ENCODE measurements at places on chromosomes 1 and 21.

- DNase-seq, result no peak
Measured at GRCh38 chr1:149936170-149936991, at the start of gene MTMR11. MTMR11 (minus strand) TSS chr1:149936879; CDS start chr1:149936647, 232 bp downstream.

- DNase-seq, result no peak
Measured at GRCh38 chr1:7642781-7643529, 128.1 kb upstream of the VAMP3 start.

DNA sequence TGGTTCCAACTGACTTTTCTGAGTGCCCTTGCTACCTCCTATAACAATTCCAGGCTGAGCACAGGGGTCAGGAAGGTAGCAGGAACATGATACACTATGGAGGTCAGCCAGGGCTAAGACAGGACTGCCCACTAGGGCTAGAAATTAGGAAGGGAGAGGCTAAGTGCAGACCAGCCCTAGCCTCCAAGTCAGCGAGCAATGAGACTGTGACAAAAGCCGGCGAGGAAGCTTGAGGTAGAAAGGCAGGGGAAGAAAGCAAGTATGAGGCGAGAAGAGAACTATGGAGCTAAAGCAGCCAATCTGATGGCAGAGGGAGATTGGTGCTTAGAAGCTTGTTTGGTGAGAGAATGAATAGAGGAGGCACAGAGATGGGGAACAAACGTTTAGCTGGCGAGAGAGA is 4.7 kb downstream of the UROD start:
- no peak for DNase-seq

GRCh38 chr1:220902916-220903315 is 23.7 kb downstream of the HLX start:
- DNase-seq, result no peak

DNA sequence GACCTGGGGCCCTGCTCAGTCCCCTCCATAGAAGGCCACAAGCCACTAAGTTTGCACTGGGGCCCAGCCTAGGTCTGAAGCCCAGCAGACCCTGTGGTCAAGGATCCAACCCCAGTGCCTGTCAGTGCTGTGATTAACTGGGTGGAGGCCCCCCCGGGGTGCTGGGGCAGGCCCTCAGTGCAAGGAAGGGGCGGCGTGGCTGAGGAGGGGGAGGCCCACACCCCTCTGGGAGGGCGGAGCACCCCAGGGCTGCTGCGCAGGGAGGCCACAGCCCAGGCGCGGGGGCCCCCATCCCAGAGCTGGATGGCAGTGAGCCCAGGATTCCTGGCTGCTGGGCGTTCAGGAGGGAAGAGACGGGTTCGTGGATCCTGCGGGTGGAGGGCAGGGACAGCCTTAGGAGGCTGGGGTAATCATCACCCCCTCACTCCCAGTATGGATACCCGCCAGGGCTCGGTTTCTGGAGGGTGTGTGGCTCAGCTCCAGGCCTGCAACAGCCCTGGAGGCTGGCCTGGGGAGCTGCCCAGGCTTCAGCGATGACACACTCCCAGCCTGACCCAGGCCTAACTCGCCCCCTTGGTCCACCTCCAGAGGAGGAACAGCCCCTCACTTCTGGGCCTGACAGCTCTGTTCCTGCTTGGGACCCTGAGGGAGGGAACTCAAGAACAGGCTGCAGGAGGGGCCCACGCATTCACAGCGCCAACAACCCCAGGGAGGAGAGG is 890 bp downstream of the GJC2 start:
- DNase-seq, result no peak

DNA sequence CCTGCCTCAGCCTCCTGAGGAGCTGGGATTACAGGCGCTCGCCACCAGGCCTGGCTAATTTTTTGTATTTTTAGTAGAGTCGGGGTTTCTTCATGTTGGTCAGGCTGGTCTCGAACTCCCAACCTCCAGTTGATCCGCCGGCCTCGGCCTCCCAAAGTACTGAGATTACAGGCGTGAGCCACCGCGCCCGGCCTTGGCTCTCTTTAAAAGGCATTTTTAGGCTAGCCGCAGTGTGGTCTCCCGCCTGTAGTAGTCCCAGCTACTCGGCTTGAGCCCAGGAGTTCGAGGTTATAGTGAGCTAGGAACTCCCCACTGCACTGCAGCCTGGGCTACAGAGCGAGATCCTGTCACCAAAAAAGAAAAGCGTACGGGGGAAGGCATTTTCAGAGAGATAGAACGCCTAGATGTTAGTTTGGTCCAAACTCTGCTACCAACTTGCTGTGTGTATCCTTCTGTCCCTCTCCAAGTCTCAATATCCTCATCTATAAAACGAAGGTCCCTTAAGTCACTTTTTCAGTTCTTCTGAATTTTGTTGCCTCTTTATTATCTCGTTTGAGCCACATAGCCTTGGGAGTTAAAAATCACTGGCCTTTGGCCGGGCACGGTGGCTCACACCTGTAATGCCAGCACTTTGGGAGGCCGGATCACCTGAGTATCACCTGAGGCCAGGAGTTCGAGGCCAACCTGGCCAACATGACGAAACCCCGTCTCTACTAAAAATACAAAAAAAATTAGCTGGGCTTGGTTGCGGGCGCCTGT is 734 bp downstream of the MED18 start:
- DNase-seq, result peak; percentile 28

DNA sequence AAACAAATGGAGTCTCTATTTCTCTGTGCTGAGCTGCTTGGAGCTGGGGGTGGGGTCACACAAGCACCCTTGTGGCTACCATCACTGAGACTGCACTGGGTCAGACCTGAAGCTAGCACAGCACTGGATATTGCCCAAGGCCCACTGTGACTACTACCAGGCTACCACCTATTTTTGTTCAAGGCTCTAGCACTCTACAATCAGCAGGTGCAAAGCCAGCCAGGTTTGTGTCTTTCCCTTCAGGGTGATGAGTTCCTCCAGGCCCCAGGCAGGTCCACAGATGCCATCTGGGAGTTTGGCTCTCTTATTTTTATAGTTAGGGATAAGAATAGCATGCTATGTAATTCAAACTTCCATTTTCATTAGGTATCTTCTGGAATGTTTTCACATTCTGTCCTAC is 23.5 kb downstream of the ADCY10 start:
- DNase-seq, result no peak

Measured in NK-92 treated with Interleukin-12 subunit alpha and Interleukin-12 subunit beta, amount 100 ng/mL, for 24 hours (cell line).